ENCODE measurements at places on chromosomes 3 and 15.

GRCh38 chr3:54053211-54053610 is 69.1 kb upstream of the CACNA2D3 start:
- no peak for DNase-seq

GRCh38 chr15:92014281-92015030 is 160.9 kb downstream of the SLCO3A1 start:
- no peak for DNase-seq

GRCh38 chr15:88649753-88650551 is 11.1 kb downstream of the ISG20 start:
- no peak for DNase-seq

DNA sequence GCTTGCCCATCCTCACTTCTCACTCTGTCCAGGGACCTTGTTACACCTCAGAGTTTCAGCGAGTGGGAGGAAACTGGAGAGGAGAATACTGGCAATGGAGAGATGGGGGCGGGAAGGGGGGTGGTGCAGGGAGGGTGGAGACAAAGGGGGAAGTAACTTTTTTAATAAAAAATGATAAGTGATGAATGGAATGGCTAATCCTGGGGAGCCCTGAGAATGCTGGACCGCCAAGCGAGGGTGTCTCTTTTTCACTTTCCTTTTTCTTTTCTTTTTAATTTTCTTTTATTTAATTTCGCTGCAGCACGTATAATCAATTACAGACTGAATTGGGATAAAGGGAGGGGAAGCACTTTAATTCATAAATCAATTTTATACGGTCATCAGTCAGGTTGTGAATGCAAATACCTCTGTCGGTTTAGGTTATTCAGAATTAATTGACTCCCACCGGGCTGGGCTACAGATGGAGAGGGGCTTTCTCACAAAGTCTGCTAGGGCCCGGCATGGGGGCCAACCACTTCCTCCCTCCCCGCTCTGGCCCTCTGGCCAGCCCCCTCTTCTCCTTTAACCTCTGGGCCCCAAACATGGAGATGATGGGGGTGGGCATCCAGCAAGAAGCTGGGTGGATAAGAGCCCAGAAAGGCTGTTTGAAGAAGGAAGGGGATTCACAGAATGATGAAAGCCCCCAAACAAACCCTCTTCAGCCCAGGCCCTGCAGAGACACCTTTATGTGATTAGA is 106.8 kb upstream of the BOC start:
- DNase-seq: no peak

GRCh38 chr15:74808078-74808839 is 4.4 kb upstream of the LMAN1L start:
- no peak for DNase-seq

- DNase-seq: no peak
Observed at GRCh38 chr15:69627548-69628158, 175.0 kb downstream of the RPLP1 start.
